ENCODE measurements at places on chromosomes 12 and 14.
A peak's percentile ranks its signal among the peaks of the same experiment; 100 is the strongest.

DNA sequence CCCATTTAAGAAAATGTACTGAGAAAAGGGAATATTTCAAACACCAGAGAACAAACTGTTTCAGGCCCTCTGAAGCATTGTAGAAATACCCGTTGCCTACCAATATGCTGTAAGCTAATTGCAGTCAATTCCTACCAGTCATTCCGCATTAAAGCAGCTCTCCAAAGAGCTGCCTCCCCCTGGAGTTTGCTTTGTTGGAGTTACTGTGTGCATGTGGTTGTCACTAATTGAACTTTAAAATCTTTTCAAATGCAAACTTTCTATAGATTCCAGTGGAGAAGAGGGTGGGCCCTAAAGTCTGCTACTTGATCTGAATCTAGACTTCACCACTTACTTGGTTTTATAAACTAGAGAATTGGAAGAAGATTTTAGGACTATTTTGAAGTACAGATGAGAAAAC is 112.7 kb downstream of the PLXNC1 start:
- peaks cover 20% of the 10 kb centered on the region for H3K36me3 ChIP-seq
- no peak overlapping the region for H3K27ac ChIP-seq
- no peak overlapping the region for H3K4me3 ChIP-seq

DNA sequence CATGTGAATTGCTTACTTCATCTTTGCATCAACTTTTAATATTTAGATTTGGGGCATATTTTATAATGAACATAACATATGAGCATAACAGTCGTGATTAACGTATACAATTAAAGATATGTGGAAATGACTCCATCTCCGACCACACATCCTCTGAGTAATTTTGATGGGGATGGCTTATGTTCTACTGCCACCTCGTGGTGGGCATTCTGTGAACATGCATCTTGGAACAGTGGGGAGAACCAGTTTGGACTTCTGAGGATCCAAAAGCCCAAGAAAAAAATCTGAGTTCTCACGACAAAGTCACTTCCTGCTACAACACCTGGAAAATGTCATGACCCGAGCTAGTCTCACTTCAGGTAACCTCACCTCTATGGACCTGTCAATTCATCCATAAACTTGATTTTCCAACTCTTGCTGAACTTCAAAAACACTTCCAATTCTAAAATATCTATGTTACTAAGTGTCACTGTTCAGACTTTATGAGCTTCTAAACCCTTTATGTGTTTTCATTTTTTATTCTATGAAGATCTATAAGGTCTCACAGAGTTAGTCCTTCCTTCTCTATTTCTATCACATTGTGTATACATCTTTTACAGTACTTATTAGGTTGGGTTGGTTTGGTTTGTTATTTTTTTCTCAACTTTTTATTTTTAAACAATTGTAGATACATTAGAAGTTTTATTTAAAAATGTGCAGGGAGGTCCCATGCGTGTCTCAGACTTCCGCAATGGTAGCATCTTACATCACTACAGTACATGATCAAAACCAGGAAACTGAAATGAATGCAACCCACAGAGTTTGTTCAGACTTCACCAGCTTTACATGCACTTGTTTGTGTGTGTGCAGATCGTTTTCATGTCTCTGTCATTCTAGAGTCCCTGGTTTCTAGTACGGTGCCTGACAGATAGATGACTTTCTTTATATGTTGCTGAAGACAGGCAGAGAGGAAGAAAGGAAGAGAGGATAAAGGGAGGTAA is 38.2 kb upstream of the STAB2 start:
- H3K4me3 ChIP-seq, result no peak overlapping the region
- peaks cover 14% of the 10 kb centered on the region for H3K4me1 ChIP-seq
- no peak overlapping the region for H3K27ac ChIP-seq
- DNase-seq, result peak; percentile 75

DNA sequence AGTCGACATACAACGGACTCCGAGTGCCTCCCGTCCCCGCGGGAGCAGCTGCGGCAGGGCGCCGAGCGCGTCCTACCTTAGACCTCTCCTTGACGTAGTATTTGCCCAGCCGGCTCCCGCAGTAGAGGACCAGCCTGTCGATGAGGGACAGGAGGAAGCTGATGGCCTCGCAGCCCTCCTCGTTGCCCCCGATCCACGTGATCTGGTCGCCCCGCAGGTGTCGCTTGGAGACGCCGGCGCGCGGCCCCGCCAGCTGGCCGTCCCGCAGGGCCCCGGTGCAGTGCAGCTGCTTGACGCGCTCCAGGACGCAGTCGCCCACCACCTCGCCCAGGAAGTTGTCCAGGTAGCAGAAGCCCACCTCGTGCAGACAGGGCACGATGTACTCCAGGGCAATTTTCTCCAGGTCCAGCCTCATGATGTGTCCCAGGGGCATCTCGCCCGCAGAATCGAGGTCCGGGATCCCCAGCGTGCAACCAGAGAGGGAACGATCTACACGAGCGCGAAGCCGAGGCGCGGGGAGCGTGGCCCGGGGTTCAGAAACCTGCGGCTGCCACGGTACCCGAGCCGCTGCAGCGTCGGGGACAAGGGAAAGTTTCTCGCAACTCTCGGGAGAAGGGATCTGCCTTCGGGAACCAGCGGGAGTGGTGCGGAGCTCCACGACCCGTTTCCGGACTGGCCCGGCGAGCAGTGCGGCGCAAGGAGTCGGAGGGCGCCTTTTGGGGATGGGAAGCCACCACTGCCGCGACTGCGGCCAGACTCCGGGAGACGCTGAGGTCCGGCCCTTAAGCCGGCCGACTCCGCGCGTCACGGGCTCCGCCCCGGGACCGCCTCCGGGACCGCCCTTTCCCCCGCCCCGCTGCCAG is at the start of gene EGLN3:
Gene EGLN3 (minus strand): TSS at position 755 of the 863 bp plus-strand sequence. CDS start 322 bp downstream, at position 433.
- peaks cover 31% of the 10 kb centered on the region for H3K4me1 ChIP-seq
- peak within 1 kb of the TSS; percentile 79 for H3K4me3 ChIP-seq
- peak; percentile 79 for DNase-seq
- peaks cover 65% of the 10 kb centered on the region for H3K27me3 ChIP-seq
- no peaks in the 10 kb centered on the region for H3K36me3 ChIP-seq
- H3K27ac ChIP-seq, result no peak within 1 kb of the TSS

DNA sequence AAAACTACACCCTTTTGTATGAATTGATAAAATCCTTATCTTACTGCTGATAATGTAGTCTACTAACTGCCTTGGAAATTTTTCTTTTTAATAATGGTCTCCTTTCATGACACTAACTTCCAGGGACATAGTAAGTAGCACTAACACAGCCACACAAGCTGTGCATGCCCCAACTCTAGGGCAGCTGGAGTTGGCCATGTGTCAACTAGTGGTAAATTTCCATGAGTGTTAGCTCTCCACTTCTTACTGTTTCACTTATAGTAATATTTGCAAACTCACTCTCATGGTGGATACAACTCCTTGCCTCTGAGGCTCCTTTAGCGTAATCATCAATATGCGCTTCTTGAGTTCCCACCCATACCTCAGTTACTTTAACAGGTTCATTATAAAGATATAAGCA is 38.0 kb downstream of the LGR5 start:
- no peaks in the 10 kb centered on the region for H3K4me1 ChIP-seq
- H3K27me3 ChIP-seq, result peaks cover 20% of the 10 kb centered on the region
- H3K27ac ChIP-seq, result no peak overlapping the region
- no peaks in the 10 kb centered on the region for H3K36me3 ChIP-seq
- no peak for DNase-seq
- H3K4me3 ChIP-seq, result no peak overlapping the region

GRCh38 chr12:89098441-89099112 is 253.7 kb downstream of the DUSP6 start:
- H3K27me3 ChIP-seq, result peaks cover 4% of the 10 kb centered on the region
- no peak for DNase-seq
- peaks cover 9% of the 10 kb centered on the region for H3K4me1 ChIP-seq
- H3K36me3 ChIP-seq, result no peaks in the 10 kb centered on the region
- H3K27ac ChIP-seq, result no peak overlapping the region

GRCh38 chr14:67232621-67233020 is 8.6 kb upstream of the PALS1 start:
- no peaks in the 10 kb centered on the region for H3K36me3 ChIP-seq
- H3K4me1 ChIP-seq, result no peaks in the 10 kb centered on the region
- no peaks in the 10 kb centered on the region for H3K27me3 ChIP-seq
- H3K27ac ChIP-seq, result no peak overlapping the region
- H3K4me3 ChIP-seq, result no peak overlapping the region

DNA sequence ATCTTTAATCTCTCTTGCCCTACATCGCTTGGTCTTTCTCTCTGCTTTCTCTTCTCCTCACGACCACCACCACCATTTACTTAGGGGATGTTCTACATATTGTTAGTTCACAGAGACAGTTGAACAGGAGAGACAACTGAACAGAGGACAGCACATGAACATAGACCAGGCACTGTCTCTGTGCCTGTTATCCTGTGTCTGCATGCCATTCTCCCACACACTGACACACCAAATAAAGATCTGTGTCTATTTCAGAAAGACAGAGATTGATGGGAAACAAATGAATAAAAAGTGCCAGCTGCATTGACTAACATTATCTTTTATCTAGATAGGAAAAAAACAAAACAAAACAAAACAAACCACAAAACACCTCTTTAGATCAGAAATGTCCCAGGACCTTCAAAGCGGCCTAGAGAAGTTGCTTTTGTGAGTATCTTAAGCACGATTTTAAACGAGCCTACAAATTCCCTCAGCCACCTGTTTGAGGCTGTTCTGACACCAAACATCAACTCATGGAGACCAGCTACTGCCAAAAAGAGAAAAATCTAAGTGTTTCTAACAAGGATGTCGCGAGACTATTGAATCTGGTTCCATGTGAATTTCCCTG is 77.6 kb upstream of the PARP11 start:
- H3K27me3 ChIP-seq, result no peaks in the 10 kb centered on the region
- peaks cover 63% of the 10 kb centered on the region for H3K4me1 ChIP-seq
- no peak overlapping the region for H3K4me3 ChIP-seq
- peak overlapping the region; percentile 84 for H3K27ac ChIP-seq
- H3K36me3 ChIP-seq, result peaks cover 3% of the 10 kb centered on the region
- no peak for DNase-seq

- H3K27ac ChIP-seq, result no peak overlapping the region
- H3K36me3 ChIP-seq, result peaks cover 71% of the 10 kb centered on the region
- H3K4me1 ChIP-seq, result peaks cover 13% of the 10 kb centered on the region
- DNase-seq, result no peak
- no peak overlapping the region for H3K4me3 ChIP-seq
- H3K27me3 ChIP-seq, result no peaks in the 10 kb centered on the region
Observed at GRCh38 chr12:108849660-108850059, 7.7 kb downstream of the SSH1 start.

- DNase-seq, result no peak
- H3K27me3 ChIP-seq, result peaks cover 2% of the 10 kb centered on the region
- peak overlapping the region; percentile 14 for H3K27ac ChIP-seq
- no peak overlapping the region for H3K4me3 ChIP-seq
Observed at GRCh38 chr14:21197418-21198205, 41.7 kb upstream of the OR5AU1 start.

GRCh38 chr14:103830511-103831270 is 16.7 kb downstream of the PPP1R13B start:
- no peak overlapping the region for H3K27ac ChIP-seq
- no peaks in the 10 kb centered on the region for H3K36me3 ChIP-seq
- H3K4me1 ChIP-seq, result peaks cover 15% of the 10 kb centered on the region
- H3K4me3 ChIP-seq, result no peak overlapping the region

GRCh38 chr12:44833561-44833960 is 42.6 kb downstream of the NELL2 start:
- H3K4me3 ChIP-seq, result no peak overlapping the region
- peaks cover 91% of the 10 kb centered on the region for H3K4me1 ChIP-seq
- no peaks in the 10 kb centered on the region for H3K27me3 ChIP-seq

- H3K36me3 ChIP-seq, result no peaks in the 10 kb centered on the region
- no peaks in the 10 kb centered on the region for H3K4me1 ChIP-seq
- DNase-seq, result no peak
- H3K27me3 ChIP-seq, result peaks cover 12% of the 10 kb centered on the region
- H3K4me3 ChIP-seq, result no peak overlapping the region
Observed at GRCh38 chr14:44795725-44796124, 166.0 kb downstream of the KLHL28 start.

DNA sequence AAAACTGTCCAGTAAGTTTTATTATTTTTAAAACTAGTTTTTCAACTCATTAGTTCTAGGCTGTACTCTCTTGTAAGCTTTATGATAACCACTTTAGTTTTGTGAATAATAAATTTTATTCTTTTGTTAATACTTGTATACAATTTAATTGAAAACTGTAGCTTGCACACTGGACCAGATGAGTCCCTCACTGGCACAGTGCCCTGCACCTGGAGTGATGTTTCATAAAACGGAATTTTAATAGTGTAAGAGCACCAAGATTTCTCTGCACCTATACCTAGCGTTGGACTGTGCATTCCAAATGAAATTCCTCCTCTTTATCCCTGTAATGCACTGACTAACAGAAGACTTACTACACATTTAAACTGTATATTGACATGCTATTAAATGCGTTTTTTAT is 80.8 kb downstream of the PRIMA1 start:
- H3K27ac ChIP-seq, result no peak overlapping the region
- DNase-seq, result no peak
- peaks cover 17% of the 10 kb centered on the region for H3K27me3 ChIP-seq
- H3K4me1 ChIP-seq, result no peaks in the 10 kb centered on the region

DNA sequence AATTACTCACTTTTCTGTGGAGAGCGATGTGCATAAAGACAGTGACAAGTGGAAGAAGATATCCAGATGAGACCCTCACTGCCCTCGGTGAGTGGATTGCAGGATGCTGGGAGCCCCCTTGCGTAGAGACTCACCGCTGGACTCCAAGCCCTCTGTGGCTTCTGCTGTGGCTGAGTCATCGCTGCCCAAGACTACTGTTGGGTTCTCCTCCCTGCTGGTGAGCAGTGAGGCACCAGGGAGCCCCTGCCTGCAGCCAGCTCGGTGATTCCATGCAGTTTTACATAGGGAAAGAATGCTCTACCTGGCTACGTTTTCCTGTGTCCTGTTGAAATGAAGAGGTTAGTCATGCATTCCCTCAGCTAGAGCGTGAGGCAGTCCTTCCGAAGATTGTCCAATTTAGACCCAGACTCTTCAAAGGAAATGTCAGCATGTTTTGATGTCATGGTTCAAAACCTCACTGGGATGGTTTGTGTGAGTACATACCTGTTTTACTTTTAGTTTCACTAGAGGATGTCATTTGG is 28.2 kb downstream of the TRAF3 start:
- no peaks in the 10 kb centered on the region for H3K27me3 ChIP-seq
- H3K27ac ChIP-seq, result peak overlapping the region; percentile 96
- peaks cover 73% of the 10 kb centered on the region for H3K36me3 ChIP-seq

Data from activated T-cell treated with anti-CD3 and anti-CD28 coated beads, Interleukin-2, amount 50 U/mL, for 24 hours (primary cell).